Natural killer cell treated with Interleukin-12 subunit alpha and Interleukin-12 subunit beta and Interleukin-15 and Interleukin-18, amount 100 ng/mL, for 72 hours (primary cell): ENCODE measurements at places on chromosomes 4 and X.

DNA sequence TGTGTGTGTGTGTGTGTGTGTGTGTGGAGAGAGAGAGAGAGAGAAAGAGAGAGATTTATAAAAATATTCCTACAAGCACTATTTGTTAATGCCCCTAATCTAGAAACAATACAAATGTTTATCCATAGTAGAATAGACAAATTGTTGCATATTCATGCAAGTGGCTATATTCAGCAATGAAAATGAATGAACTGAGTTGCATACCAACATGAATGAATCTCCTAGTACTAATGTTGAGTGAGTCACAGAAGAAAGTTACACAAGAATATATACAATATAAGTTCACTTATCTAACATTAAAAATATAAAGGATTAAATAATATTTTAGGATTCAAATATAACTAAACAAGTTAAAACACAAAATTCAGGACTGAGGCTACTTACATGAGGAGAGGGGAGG lies 456.8 kb upstream of the AMOT start:
- DNase-seq = no peak

GRCh38 chrX:39661116-39661907 lies 436.4 kb downstream of the BCOR start:
- no peak for DNase-seq

DNA sequence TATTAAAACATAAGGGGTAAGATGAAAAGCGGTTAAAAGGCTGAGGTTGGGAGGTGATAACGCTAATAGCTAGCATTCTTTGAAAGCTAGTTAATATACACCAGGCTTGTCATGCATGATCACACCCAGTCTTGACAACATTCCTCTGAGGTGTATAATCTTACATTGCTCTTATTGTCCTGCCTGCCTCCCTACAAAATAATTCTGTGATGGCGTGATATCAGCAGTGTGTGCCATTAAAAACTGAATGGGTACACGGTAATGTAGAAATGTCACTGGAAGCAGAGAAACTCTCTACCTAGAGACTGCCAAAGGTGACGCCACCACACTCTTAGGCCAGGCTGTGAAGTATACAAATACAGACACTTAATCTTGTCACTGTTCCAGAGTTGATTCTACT lies 68.1 kb downstream of the DIAPH2 start:
- no peak for DNase-seq

DNA sequence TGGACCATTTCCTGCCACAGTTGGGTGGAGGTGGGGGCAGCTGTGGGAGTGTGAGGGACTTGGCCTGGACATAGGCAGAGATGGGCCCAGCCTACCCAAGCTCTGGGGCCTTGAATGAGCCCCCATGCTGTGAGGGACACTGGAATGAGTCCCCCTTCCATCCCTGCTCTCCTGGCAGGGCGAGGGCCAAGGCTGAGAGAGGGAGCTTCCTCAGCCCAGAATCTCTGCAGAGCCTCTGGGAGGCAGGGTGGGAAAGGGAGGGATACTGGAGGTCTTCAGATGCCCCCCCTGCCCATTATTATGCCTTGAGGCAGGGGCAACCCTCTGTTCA lies 124.5 kb upstream of the PJA1 start:
- DNase-seq = no peak

GRCh38 chrX:78213331-78213730 lies 73.9 kb upstream of the TAF9B start:
- DNase-seq = no peak

DNA sequence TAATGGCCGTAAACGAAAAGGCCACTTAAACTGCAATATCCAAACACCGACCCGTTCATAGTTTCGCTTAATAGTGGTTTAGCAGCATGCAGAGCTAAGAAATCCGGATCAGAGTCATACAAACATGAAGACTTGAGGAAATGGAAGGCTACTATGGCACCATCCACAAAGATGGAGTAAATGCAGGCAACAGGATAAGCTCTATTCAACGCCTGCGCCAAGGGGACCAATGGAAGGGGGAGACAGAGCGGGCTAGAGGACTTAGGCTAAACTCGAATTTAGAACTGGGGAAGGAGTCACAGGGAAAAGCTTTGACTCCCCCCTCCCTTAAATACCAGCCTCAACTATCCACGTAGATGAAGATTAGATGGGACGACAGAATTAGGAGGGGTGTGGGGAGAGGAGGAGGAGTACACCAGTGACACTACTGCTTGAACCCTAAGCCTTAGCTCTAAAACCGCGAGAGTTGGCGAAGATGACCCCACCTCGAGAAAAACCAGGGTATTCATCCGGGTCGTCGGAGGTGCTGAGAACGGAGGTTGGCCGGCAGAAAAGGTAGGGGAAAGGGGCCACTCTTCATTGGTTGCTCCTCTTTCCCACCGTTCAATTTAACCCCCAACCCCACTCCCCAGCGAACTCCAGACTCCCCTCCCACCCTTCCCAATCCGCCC lies 3.5 kb downstream of the HUWE1 start:
- no peak for DNase-seq

DNA sequence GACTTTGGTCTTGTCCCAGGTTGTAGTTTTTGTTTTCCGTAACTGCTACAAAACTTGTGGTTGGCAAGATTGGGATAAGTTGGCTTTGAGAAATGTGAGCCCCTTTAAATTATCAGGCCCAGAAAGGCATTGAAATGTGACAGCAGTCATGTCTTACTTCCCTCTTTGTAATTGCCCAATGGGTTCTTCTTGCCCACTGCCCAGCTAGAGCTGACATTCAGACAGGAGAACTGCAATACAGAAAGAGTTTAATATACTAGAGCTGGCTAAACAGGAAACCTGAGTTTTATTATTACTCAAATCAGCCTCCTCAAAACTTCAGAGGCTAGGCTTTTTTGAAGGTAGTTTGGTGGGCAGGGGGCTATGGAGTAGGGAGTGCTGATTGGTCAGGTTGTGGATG lies 288.3 kb downstream of the ZNF674 start:
- no peak for DNase-seq

DNA sequence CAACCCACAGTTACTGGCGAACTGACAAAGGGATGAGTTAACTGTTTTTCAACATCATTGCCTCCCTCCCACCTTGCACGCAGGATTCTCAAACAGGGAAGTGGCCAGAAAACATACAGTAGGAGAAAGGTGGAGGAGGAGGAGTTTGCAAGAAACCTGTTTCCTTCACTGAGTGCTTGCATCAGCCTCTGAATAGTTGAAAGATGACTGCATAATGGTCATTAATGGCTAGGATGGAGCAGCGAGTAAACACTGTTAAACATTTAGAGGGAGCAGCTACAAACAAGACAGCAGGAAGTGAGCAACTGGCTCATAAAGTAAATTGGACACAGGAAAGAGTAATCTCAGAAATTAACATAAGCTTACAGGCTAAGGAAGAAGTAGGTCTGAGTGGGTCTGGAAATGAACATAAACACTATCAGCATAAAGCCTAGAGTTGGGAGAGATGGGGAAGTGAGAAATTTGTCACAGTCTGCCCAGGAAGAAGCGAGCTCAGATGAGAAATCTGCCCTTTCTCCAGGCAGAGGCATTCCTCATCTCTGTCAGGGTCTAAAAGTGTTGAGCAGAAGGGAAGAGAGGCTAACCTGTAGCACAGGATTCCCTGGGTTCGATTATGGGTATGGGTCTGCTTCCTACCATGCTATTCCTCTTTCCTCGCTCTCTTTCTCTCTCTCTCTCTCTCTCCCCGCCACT lies 38.6 kb downstream of the TRPC5OS start:
- DNase-seq = no peak

DNA sequence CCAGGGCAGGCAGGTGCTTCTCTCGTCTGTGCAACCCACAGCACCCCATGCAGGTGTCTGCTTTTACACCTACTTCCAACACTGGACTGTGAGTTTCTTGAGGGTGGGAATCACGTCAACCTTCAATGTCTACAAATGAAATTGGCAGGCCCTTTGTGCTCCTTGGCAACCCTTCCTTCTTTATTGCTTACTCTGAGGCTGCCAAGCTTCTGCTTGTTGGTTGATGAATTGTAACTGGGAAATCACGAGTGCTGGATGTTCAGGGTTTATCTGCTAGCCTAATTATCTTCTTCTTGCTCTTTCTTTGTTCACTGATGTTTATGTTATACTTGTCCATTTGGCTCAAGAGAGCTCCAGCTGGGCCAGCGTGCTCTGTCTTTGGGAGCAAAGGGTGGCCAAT lies 2.5 kb upstream of the DGAT2L6 start:
- DNase-seq = no peak

- DNase-seq = no peak
These were observed 86.3 kb downstream of the BCOR start for GRCh38 chrX:40011322-40012038.

- no peak for DNase-seq
These were observed 18.9 kb upstream of the FBXW7 start for GRCh38 chr4:152554742-152555141.

GRCh38 chrX:1323315-1323714 lies 13.3 kb upstream of the IL3RA start:
- DNase-seq = peak; percentile 75

GRCh38 chr4:107130157-107130556 lies 94.0 kb upstream of the DKK2 start:
- no peak for DNase-seq

- DNase-seq = no peak
These were observed 33.2 kb upstream of the MID1IP1 start for GRCh38 chrX:38768079-38768478.

DNA sequence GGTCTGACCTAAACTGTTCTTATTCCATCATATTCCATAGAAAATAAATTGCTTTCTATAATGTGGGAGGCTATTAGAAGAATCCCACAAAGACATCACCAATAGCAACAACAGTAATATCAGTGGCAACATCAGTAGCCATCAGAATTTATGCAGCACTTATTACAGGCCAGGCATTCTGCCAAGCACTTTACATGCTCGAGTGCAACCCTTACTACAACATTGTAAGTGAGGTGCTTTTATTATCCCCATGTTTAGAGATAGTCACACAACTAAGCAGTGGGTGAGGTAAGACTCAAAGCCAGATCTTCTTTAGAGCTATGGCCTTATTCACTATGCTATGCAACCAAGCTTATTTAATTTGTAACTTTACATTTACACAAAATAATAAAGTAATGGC lies 317.1 kb upstream of the BMP3 start:
- no peak for DNase-seq

DNA sequence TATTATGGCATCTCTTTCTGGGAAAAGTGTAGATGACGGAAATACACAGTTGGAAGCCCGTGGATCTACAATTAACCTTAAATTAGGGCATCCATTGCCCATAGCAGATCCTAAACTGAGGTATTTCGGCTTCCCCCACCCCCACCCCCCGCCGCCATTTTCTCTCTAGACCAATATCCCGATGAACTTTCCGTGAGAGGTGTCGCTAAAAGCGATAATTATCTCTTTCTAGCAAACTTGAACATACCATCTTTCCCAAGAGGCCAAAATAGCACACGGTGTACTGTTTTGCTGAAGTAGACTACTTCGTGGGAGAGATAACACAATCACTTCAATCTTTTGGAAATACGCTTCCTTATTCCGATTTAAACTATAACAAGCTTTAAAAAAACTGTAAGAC lies 554 bp downstream of the KLHL15 start:
- no peak for DNase-seq

DNA sequence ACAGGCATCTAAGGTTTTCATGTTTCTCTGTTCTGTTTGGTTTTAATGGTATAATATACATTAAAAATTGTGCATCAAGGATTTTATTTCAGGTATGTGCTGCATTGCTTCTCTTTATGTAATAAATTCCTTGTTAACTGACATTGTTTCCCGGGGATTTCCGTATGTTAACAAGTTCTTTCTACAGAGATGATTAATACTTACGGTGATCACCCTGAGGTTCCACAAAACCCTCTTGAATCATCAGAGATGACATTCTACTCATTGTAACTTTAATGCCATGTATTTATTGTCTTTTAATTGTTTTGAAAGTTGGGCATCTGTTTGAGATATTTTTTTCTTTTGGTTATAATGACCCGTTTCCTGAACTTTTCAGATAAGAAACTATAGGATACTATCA lies 37.5 kb downstream of the ARHGAP10 start:
- no peak for DNase-seq

- no peak for DNase-seq
These were observed 25.3 kb downstream of the ACSL4 start for GRCh38 chrX:109707720-109708119.

GRCh38 chrX:3576886-3577501 lies 136.5 kb downstream of the PRKX start:
- DNase-seq = no peak

DNA sequence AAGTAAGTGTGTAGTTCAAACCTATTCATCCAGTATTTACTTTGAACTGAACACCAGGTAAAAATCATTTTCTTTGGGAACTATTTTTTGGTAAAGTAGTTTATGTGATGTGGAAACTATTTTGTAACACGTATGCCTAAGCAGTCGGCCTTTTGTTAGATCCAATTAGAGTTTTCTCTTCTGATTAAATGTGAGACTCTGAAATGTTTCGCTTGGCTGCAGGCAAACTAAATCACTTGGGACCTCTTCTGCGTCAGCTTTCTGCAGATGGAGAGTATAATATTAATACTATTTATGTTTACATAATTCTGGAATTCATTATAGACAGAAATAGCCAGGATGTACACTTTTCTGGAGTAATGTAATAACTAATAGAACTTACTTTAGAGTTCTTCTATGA lies 46.9 kb downstream of the BMPR1B start:
- no peak for DNase-seq

- no peak for DNase-seq
These were observed 494.7 kb downstream of the TRAM1L1 start for GRCh38 chr4:116590648-116591047.

- no peak for DNase-seq
These were observed 58.4 kb upstream of the TET2 start for GRCh38 chr4:105088110-105088879.

DNA sequence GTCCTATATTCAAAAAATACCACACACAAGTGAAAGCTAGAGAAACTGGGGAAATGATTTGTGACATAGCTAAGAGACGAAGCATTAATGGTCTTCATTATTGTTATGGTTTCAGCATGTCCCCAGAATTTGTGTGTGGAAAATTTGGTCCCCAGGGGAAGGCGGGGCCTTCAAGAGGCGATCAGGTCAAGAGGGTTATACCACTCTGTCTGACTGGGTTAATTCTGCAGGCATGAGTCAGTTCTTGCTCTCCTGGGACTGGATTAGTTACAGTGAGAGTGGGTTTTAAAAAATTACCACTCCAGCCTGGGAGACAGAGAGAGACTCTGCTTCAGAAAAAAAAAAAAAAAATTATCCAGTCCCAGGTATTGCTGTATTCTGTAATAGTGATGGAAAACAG lies 2.1 kb upstream of the MTNR1A start:
- no peak for DNase-seq

- no peak for DNase-seq
These were observed 55.6 kb downstream of the APBB2 start for GRCh38 chr4:41158756-41159155.

- no peak for DNase-seq
These were observed 38.6 kb downstream of the CENPU start for GRCh38 chr4:184695178-184695896.

DNA sequence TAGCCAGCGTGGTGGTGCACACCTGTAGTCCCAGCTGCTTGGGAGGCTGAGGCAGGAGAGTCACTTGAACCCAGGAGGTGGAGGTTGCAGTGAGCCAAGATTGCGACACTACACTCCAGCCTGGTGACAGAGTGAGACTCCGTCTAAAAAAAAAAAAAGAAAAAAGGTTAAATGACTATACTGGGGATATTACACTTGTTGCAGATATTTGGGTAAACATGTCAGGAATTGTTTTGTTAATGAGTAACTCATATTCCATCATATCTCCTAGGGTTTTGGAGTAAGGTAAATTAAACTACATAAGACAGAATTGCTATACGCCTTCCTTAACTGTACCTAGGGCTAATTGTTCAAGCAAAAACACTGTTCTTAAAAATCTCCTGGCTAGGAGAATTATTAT lies 291.4 kb upstream of the IGFBP7 start:
- DNase-seq = no peak

GRCh38 chrX:120549483-120550452 lies 11.0 kb downstream of the CUL4B start:
- no peak for DNase-seq
